ENCODE measurements at places on chromosomes 3 and 15.

- H3K4me1 ChIP-seq = no peaks in the 10 kb centered on the region
- no peak overlapping the region for H3K27ac ChIP-seq
- no peaks in the 10 kb centered on the region for H3K27me3 ChIP-seq
- no peak for DNase-seq
- no peaks in the 10 kb centered on the region for H3K36me3 ChIP-seq
- no peak overlapping the region for H3K4me3 ChIP-seq
Measured at GRCh38 chr3:86176445-86176784, 814.5 kb downstream of the VGLL3 start.

DNA sequence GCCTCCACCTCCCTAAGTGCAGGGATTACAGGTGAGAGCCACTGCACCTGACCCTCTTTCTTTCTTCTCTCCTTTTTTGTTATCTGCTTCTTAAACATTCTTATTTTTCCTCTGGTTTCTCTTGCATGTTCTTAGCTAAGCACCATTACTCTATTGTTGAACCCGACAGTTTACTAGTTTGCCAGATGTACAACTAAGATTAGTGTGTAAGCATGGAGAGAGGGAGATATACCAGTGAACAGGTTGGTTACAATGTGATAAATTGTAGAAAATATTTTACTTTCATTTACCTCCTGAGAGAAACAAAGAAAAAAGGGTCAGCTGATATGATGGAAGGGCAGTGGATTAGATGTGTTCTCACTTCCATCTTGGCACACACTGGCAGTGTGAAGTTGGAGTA, 4.9 kb downstream of the HAUS2 start:
- no peak overlapping the region for H3K4me3 ChIP-seq
- peaks cover 34% of the 10 kb centered on the region for H3K4me1 ChIP-seq
- no peak for DNase-seq
- H3K36me3 ChIP-seq = peaks cover 27% of the 10 kb centered on the region
- H3K27ac ChIP-seq = peak overlapping the region; percentile 28
- no peaks in the 10 kb centered on the region for H3K27me3 ChIP-seq

DNA sequence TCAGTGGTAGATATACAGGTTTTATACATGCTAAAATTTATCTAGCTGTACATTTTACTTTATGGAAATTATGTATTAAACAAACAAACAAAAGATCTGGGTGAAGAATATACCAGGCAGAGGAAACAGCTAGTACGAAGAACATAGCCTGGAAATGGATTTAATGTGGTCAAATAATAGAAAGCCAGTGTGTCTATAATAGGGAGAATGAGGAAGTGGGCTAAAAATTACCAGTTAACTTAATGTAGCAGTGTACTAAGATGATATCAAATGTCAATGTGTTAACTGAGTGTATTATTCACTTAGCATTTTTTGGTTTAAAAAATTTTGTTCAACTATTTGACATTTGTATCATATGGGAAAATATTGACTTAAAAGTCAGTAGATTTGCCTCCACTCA, 22.8 kb upstream of the SLC15A2 start:
- no peaks in the 10 kb centered on the region for H3K27me3 ChIP-seq
- no peak for DNase-seq
- peaks cover 6% of the 10 kb centered on the region for H3K36me3 ChIP-seq
- no peak overlapping the region for H3K4me3 ChIP-seq

DNA sequence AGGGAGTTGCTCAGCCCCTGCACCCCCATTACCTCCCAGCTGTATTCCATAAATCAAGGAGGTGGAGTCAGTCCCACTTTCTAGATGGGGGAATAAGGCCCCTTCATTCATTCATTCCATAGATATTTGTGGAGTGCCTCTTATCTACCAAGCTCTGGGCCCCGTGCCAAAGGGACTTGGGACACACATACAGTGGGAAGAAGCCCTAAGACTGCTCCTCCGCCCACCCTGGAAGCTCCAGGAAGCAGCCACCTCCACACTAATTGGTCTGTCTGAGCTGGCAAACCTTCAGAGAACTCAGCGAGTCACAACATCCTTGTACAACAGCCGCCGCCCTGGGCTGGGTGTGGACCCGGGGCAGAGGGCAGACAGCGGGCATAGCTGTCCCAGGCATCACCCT, 6.4 kb downstream of the STRA6 start:
- H3K4me1 ChIP-seq = no peaks in the 10 kb centered on the region
- H3K27me3 ChIP-seq = no peaks in the 10 kb centered on the region
- no peak overlapping the region for H3K4me3 ChIP-seq
- no peak for DNase-seq
- no peak overlapping the region for H3K27ac ChIP-seq
- H3K36me3 ChIP-seq = no peaks in the 10 kb centered on the region

GRCh38 chr3:38003371-38003816, 12.8 kb downstream of the VILL start:
- H3K36me3 ChIP-seq = peaks cover 27% of the 10 kb centered on the region
- peak; percentile 70 for DNase-seq
- H3K27ac ChIP-seq = no peak overlapping the region

GRCh38 chr15:26073430-26074333, 210.6 kb upstream of the ATP10A start:
- H3K4me1 ChIP-seq = no peaks in the 10 kb centered on the region
- peaks cover 5% of the 10 kb centered on the region for H3K27me3 ChIP-seq
- H3K36me3 ChIP-seq = no peaks in the 10 kb centered on the region

DNA sequence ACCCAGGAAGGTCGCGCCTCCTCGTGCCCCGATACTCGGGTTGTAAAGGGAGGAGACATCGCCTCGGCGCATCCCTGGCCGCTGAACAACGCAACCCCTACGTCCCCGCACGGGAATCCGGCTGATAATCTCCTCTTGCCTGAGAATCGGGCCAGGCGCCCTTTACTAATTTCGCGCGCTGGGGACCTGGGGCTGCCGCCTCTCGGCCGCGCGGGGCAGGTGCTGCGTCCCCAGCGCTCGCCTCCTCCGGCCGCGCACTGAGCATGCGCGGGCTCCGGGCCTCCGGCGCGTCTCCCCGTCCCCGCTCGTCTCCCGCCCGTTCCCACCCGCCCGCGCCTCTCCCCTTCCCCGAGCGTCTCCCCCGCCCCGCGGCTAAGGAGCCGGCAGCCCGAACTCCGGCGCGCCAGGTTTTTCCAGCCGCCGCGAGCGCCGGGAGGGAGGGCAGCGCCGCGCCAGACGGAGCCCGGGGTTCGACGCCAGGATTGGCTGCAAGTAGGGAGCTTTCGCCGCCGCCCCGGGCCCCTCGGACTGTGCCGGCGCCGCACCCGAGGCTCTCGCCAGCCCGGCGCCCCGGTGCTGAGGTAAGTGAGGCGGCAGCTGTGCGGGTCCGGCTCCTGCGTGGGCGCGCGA, at the start of gene CNTN4:
CNTN4 (plus strand) TSS at position 469 of the 630 bp plus-strand sequence.
- DNase-seq = no peak
- H3K4me3 ChIP-seq = no peak within 1 kb of the TSS
- H3K27ac ChIP-seq = no peak within 1 kb of the TSS
- no peaks in the 10 kb centered on the region for H3K36me3 ChIP-seq
- H3K4me1 ChIP-seq = no peaks in the 10 kb centered on the region

GRCh38 chr3:140344601-140345205, 333.2 kb upstream of the TRIM42 start:
- no peak overlapping the region for H3K27ac ChIP-seq
- H3K27me3 ChIP-seq = no peaks in the 10 kb centered on the region
- H3K4me1 ChIP-seq = no peaks in the 10 kb centered on the region
- no peak overlapping the region for H3K4me3 ChIP-seq
- no peak for DNase-seq
- H3K36me3 ChIP-seq = no peaks in the 10 kb centered on the region

- DNase-seq = no peak
- H3K36me3 ChIP-seq = peaks cover 7% of the 10 kb centered on the region
- peaks cover 40% of the 10 kb centered on the region for H3K4me1 ChIP-seq
Measured at GRCh38 chr3:71380096-71380495, 203.4 kb downstream of the FOXP1 start.

- H3K4me1 ChIP-seq = no peaks in the 10 kb centered on the region
- no peak overlapping the region for H3K4me3 ChIP-seq
- H3K27ac ChIP-seq = no peak overlapping the region
Measured at GRCh38 chr3:54134713-54135112, 12.4 kb downstream of the CACNA2D3 start.

DNA sequence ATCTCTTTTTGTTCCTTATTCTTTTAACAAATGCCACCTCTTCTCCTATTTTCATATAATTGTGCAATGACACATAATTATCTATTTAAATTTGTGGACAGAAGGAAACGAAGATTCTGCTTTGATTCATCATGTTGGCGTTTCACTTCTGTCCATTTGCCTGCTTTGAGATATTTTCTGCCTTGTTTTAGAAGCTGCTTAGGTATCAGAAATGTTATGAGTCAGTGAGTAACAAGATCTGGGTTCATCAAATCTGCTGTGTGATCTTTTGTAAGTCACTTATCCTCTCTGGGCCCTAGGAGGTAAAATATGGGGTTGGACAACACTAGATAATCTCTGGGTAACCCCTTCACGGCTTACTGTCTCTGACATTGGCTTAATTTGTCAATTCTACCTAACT, 7.3 kb upstream of the MINDY4B start:
- H3K27ac ChIP-seq = no peak overlapping the region
- no peak for DNase-seq
- no peaks in the 10 kb centered on the region for H3K4me1 ChIP-seq
- H3K36me3 ChIP-seq = no peaks in the 10 kb centered on the region

- no peak for DNase-seq
- no peaks in the 10 kb centered on the region for H3K36me3 ChIP-seq
- no peak overlapping the region for H3K4me3 ChIP-seq
- H3K27me3 ChIP-seq = peaks cover 27% of the 10 kb centered on the region
Measured at GRCh38 chr15:66986951-66987350, 78.5 kb upstream of the SMAD3 start.

GRCh38 chr3:7546253-7546652, 685.3 kb downstream of the GRM7 start:
- H3K36me3 ChIP-seq = no peaks in the 10 kb centered on the region
- H3K4me1 ChIP-seq = no peaks in the 10 kb centered on the region
- H3K27me3 ChIP-seq = no peaks in the 10 kb centered on the region
- no peak for DNase-seq
- no peak overlapping the region for H3K27ac ChIP-seq

GRCh38 chr15:31857194-31857593, 173.1 kb upstream of the CHRNA7 start:
- H3K27me3 ChIP-seq = peaks cover 9% of the 10 kb centered on the region
- no peaks in the 10 kb centered on the region for H3K4me1 ChIP-seq
- no peak overlapping the region for H3K27ac ChIP-seq
- no peaks in the 10 kb centered on the region for H3K36me3 ChIP-seq
- H3K4me3 ChIP-seq = no peak overlapping the region
- no peak for DNase-seq

DNA sequence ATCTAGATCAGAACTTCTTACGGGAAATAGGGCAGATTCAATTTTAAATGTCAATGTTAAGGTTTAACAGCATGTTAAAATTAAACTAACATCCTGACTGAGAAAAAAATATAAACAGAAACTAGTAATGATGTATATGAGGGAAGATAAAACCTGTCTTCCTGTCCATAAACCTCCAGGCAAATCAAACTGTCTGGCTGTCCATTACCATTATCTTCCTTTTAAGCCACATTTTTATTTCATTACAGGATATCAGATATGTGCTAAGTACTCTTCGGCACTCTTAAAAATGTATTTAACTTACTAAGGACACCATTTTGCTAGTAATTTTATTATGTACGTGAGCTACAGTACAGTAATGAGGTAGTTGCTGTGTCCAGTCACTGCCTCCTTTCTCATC, 1461.7 kb upstream of the ALCAM start:
- H3K36me3 ChIP-seq = no peaks in the 10 kb centered on the region
- no peaks in the 10 kb centered on the region for H3K4me1 ChIP-seq
- no peaks in the 10 kb centered on the region for H3K27me3 ChIP-seq
- no peak overlapping the region for H3K4me3 ChIP-seq
- no peak for DNase-seq
- H3K27ac ChIP-seq = no peak overlapping the region

DNA sequence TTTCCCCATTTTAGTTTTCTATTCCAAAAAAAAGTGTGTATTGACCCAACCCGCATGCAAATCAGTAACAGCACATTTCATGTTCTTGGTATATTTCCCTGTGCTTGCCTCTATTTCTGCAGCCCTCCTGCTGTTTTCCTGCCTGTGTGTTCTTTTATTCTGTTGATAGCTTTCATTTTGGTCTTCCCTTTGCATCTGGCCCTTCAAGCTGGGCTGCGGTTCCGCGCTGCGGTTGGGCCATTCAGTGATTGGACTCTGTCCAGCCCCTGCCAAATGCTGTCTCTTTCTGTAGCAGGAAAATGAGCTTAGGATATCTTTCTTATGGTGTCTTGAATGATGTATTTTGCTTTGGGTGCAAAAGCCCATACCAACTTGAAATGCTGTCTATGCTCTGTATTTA, 49.9 kb downstream of the ZNF621 start:
- H3K27ac ChIP-seq = no peak overlapping the region
- no peaks in the 10 kb centered on the region for H3K36me3 ChIP-seq
- DNase-seq = no peak
- no peak overlapping the region for H3K4me3 ChIP-seq
- H3K4me1 ChIP-seq = no peaks in the 10 kb centered on the region
- peaks cover 26% of the 10 kb centered on the region for H3K27me3 ChIP-seq

GRCh38 chr3:32245200-32245599, 6.7 kb downstream of the CMTM8 start:
- H3K36me3 ChIP-seq = no peaks in the 10 kb centered on the region
- no peak overlapping the region for H3K27ac ChIP-seq
- H3K4me1 ChIP-seq = peaks cover 21% of the 10 kb centered on the region
- no peak overlapping the region for H3K4me3 ChIP-seq

- no peak overlapping the region for H3K4me3 ChIP-seq
- no peak for DNase-seq
- no peaks in the 10 kb centered on the region for H3K27me3 ChIP-seq
- no peak overlapping the region for H3K27ac ChIP-seq
- no peaks in the 10 kb centered on the region for H3K36me3 ChIP-seq
Measured at GRCh38 chr3:13579063-13579462, 30.1 kb downstream of the FBLN2 start.

DNA sequence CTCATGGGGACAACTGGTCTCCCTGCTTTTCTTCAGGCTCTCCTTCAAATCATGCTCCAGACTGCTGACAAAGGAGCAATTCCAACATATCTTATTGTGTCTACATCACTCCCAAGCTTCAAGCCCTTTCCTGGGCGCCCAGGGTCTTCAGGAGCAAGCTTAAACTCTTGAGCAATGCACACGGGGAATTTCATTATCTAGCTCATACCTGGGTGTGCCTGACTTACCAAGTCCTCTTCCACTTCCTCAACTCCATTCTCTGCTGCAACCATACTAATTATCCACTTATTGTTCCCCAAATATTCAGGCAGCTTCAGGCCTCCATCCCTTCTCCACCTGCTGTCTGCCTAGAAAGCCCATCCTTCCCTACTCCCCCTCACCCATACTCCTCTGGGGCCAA, 50.6 kb downstream of the B3GNT5 start:
- no peaks in the 10 kb centered on the region for H3K27me3 ChIP-seq
- peaks cover 8% of the 10 kb centered on the region for H3K36me3 ChIP-seq
- no peak overlapping the region for H3K4me3 ChIP-seq
- H3K4me1 ChIP-seq = peaks cover 52% of the 10 kb centered on the region
- no peak overlapping the region for H3K27ac ChIP-seq

GRCh38 chr3:100982710-100983109, 10.5 kb downstream of the ABI3BP start:
- H3K27ac ChIP-seq = no peak overlapping the region
- H3K4me1 ChIP-seq = no peaks in the 10 kb centered on the region
- H3K4me3 ChIP-seq = no peak overlapping the region
- no peak for DNase-seq
- no peaks in the 10 kb centered on the region for H3K36me3 ChIP-seq

- H3K27ac ChIP-seq = no peak overlapping the region
- DNase-seq = no peak
- H3K4me3 ChIP-seq = no peak overlapping the region
- H3K27me3 ChIP-seq = peaks cover 9% of the 10 kb centered on the region
- peaks cover 10% of the 10 kb centered on the region for H3K4me1 ChIP-seq
Measured at GRCh38 chr3:149571381-149571780, 86.4 kb downstream of the WWTR1 start.

- no peak for DNase-seq
- H3K27ac ChIP-seq = no peak overlapping the region
- H3K36me3 ChIP-seq = no peaks in the 10 kb centered on the region
- H3K4me3 ChIP-seq = no peak overlapping the region
Measured at GRCh38 chr15:53129121-53129904, 339.2 kb upstream of the ONECUT1 start.
